ENCODE measurements at places on chromosomes 11 and 22.

DNA sequence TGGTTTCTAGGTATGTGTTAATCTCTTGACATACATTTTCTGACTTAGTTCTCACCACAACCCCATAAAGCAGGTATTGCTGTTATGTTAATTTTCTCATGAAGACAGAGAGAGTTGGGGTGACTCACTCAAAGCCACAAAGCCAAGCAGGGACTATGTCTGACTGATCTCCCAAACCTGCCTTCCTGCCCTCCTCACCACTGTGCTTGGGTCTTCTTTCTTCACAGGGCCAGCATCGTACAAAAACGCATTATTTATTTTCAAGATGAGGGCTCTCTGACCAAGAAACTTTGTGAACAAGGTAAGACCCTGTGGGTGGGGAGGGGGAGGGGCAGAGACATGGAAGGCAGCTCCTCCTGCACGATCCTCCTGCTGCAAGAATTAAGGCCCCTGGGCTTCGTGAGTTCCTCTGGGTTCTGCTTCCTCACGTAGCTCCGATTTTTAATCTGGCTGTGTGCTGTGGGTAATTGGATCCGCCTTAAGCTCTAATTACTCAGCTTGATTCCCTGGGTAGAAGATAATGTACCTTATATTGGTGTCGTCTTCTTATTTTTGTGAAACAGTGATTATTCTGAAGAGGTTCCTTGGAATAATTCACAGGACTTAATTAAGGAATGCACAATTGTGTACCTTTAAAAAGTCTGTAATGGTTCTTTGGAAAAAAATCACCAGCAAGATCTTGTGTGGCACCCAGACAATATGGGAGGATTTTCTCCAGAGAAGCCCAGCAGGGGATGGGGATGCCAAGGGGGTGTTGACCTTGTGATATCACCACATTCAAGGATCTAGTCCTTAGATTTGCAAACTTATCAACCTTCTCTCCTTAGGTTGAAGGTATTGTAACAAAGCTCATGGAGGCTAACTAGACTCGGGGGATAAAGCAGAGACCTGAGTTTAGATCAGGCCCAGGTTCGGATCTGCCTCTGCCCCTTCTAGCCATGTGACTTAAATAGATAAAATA is 112.9 kb downstream of the SPON1 start:
- peak; percentile 68 for DNase-seq

GRCh38 chr22:41401781-41402648 is 20.3 kb downstream of the TEF start:
- no peak for DNase-seq

DNA sequence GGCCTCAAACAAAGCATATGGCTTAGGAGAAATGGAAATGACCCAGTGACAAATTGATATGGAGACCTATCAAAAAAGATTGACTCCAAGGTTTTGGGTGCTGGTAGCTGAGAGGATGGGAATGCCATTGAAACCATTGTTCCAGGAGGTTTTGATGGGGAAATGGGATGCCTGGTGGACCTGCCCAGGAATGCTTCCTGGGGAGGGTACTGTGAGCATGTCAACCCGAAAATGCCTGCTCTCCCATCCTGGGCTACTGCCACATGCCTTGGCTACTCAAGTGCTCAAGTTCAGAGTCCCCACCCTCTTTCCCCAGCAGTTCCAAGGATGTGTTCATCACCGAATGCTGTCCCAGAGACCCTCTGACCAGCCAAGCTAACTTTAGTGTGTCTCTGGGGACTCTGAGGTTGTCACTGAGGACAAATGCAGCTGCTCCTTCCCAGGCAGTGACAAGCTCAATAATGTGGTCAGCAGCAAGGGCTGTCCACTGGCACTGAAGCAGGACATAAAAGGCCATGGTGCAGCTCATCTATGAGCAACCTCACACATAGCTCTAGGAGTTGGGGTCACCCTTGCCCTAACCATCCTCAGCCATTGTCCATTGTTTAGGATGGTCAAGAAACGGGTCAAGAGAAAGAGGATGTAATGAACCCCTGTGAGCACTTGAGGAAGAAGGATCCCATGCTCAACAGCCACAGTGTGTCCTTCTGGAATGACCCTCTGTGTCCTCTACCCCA is 83.7 kb downstream of the TRIM29 start:
- DNase-seq: no peak

DNA sequence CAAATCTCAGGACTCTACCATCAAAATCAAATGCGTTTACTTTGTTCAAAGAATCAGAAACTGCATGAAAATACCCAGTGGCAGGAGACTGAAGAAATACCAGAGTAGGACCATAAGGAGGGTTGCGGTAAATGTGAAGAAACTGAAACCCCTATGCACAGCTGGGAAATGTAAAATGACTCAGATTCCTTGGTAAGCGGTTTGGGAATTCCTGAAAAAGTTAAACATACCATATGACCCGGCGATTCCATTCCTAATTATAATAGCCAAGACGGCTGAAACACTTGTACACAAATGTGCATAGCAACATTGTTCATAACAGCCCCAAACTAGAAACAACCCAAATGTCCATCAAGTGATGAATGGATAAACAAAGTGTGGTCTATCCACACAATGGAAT is 114.1 kb upstream of the GRAMD1B start:
- DNase-seq: no peak

- no peak for DNase-seq
Observed at GRCh38 chr11:975827-976226, 50.2 kb downstream of the AP2A2 start.

GRCh38 chr11:79430280-79430679 is 10.6 kb downstream of the TENM4 start:
- DNase-seq: no peak

DNA sequence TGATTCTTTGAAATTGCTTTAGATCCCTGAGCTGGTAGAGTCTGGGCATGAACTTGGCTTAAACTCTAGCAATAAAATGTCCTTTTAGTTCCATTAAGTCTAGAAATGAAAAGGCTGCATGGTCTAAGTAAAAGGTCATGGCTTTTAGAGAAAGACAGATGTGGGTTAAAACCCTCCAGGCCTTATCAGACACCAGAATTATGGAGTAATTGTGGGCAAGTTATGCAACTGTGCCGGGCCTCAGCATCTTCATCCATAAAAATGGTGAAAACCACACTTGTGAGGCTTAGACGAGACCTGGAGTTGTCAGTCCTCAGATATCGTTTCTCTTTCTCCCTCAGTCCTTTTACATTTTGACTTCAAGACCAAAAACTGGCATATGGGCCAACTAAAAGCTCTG is 597.9 kb upstream of the KIRREL3 start:
- DNase-seq: no peak

DNA sequence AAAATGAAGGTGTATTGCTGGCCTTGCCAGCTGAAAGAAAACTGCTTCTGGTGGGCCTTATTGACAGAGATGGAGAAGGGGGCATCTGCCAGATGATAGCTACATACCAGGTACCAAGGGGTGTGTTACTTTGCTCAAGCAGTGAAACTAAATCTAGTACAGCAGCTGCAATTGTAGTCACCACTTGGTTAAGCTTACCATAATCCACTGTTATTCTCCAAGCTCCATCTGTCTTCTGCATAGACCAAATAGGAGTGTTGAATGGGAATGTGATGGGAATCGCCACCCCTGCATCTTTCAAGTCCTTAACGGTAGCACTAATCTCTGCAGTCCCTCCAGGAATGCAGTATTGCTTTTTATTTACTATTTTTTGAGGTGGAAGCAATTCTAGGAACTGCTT is 45.8 kb upstream of the LIN7C start:
- no peak for DNase-seq

DNA sequence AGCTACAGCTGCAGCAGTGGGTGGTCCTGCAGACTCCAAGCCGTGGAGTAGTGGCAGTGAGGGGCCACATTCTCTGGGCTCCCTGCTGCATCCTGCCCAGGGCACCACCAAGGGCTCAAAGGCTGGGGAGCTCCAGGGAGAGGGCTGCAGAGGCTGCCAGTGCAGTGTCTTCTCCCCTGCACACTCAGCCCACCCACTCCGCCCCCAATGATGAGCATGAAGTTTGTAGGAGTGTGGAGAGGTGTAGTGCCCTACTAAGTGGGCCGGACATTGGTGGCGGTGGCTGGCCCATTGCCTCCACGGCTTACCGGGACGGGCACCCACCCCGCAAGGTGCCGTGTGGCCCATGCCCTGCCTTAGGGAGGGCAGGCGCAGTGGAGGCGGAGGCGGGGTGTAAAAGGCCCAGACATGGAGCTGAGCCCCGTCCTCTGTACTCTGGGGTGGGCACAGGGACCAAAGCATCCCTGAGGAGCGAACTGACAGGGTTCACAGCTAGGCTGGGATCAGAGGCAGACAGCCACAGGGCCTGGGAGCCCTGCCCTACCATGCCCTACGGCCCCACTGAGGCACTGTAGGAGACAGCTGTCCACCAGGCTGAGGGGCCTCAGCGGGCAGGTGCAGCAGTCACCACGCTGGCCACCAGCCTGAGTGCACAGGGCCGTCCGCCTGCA is 18.9 kb downstream of the ARVCF start:
- no peak for DNase-seq

DNA sequence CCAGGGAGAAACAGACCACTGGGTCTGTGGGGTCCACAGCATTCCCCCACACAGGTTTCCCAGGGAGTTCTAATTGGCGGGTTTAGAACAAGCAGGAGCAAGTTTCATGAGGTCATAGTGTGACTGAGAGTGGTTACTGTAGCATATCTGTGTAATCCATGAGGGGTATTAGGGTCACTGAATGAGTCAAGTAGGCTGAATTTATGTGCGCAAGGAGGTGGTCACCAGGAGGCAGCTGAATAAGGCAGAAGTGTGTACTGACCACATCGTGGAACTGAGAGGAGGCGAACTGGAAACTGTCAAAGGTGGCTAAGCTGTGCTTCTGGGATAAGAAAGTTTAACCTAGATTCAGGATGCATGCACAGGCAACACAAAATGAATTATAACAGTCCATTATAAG is 876.0 kb downstream of the METTL15 start:
- no peak for DNase-seq

DNA sequence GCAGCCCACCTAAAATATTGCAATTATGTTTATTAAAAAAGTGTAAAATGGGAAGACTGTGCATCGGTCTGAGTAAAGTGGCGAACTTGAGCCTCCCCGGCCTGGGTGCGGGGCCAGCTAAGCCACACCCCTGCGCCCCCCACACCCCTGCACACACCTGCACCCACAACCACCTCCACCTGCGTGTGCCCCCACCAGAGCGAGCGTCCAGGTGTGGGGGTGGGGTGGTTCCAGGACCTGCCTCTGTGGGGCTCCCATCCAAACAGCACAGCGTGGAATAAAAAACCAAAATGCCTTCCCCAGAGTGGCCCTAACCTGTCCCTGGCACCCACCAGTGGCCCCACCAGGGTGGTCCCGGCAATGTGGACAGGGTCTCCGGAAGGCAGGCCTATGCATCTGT is 30.1 kb upstream of the CARS1 start:
- no peak for DNase-seq

- DNase-seq: no peak
Observed at GRCh38 chr11:78717041-78717440, 142.4 kb upstream of the NARS2 start.

DNA sequence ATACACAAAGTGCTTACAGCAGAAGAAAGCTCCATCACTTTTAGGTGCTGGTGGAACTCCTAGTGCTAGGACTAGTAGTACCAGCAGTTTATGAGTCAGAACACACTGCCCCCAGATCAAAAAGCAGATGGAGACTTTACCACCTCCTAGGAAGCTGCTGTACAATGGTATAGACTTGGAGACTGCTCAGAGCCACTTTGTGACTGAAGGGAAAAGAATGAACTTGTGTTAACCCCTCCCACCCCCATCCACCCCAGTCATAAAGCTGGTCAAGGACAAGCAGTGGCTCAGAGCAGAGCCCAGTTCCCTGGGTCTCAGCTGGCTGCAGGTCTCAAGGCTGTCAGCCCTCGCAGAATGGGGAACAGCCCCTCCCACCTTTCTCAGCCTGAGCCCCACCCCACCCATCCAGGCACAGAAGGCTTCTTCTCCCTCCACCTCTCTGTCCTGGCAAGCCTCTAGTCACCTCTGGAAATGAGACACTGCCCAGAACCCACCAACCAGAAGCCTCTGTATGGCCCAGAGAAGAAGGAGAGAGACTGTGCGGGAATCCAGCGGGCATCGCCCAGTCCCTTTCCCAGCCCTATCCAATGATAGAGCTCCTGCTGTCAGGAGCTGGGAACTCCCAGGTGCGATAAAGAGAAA is 23.8 kb downstream of the PACSIN2 start:
- no peak for DNase-seq

DNA sequence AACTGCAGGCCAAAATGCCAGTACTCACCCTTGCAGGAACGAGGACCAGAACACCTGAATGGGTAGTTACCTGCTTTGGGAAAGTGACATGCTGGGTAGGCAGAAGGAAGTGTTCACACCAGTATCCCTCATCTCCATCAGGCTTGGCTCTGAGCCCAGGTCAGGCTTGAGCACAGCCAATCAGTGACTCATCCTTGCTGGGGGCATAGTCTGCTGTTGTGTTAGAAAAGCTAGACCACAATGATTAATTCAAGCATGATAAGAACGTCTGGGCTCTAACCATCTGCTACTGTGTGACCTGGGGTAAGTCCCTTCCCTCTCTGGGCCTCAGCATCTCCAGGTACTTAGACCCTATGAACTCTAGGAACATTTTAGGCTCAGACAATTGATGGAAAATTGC is 450.4 kb downstream of the MIAT start:
- no peak for DNase-seq

- no peak for DNase-seq
Observed at GRCh38 chr22:37618072-37618656, 9.5 kb downstream of the GGA1 start.

DNA sequence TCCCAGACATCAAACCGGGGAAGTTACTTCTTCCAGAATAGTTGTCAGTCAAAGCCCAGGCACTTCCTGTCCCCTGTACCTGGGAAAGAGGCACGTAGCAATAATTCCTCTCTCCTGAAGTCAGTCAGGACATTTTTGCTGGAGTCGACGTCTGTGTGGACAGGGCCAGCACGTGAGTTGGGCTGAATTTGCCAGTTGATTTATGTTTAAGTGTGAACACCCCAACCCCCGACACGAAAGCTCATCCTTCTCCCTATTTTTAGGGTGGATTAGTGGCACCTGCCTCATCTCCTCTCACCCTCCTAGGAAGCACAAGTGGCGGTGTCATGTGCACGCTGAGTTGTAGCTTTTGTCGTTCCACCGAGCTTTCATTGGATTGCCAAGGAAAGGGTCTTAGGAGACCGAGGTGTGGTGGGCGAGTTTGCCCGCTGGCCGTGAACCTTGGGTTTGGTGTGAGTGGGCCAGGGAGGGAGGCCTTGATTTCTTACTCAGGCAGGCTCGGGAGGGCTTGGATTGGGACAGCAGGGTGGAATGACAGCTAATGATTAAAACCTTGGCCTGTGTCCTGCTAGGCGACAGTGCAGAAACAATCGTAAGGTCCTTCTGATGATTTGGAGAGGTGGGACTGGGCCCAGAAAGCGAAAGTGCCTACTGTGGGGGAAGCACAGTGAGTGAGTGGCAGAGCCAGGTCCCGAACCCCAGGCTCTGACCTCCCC is 87.0 kb upstream of the CRYBB3 start:
- no peak for DNase-seq

DNA sequence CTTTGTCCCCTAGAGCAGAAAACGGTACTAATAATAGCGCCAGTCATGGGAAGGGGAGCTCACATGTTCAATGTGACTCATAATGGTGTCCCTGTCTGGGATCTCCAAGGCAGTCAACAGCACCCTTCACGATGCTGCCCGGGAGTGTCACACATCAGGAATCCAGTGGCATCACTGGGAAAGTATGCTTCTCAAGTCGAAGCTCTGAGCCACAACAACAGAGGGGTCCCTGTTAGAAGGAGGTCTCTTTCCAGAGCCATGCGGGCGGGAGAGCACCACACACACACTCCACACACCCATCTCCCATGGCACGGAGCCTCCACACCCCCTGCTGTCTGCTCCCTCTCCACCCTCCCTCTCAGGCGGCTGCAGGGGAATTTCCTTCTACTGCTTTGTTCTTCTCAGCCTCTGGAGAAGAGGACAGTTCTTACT is 119.7 kb downstream of the ETS1 start:
- no peak for DNase-seq

- peak; percentile 32 for DNase-seq
Observed at GRCh38 chr11:10807493-10808234, 1.1 kb downstream of the EIF4G2 start.

Data from CD4-positive, alpha-beta T cell treated with Interleukin-15 for 4 hours (primary cell).